Calu3 (cell line): ENCODE measurements at places on chromosomes 4 and X. TPM values are rescaled to one million over a fixed set of nuclear protein-coding genes. Genes with fewer than 3 reads are reported as not detected.

GRCh38 chr4:165504184-165504583 is 125.4 kb downstream of the CPE start:
- no peak overlapping the region for H3K27ac ChIP-seq
- DNase-seq: no peak
- no peaks in the 10 kb centered on the region for H3K36me3 ChIP-seq
- H3K4me1 ChIP-seq: peaks cover 15% of the 10 kb centered on the region

DNA sequence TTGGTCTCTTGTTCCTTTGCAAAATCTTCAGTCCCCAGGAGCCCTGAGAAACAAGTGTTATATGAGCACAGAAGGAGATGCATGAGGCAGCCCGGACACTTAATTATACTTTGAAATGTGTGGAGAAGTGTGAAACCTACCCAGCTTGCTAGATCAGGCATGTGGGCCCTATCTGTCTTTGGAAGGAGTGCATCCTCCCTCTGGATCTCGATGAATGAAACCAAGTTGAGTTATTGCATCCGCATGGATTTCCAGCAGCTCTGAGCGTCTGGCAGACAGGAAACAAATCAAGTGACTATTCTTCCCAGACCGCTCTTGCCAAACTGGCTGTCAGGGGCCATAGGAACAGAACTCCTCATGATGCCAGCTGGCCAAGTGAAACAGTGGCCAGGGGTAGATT is 19.6 kb upstream of the SOWAHD start:
- peaks cover 16% of the 10 kb centered on the region for H3K27me3 ChIP-seq
- H3K36me3 ChIP-seq: no peaks in the 10 kb centered on the region
- no peak overlapping the region for H3K27ac ChIP-seq
- DNase-seq: no peak

HTN3 gene
- total RNA-seq: not detected in 2 replicates

DNA sequence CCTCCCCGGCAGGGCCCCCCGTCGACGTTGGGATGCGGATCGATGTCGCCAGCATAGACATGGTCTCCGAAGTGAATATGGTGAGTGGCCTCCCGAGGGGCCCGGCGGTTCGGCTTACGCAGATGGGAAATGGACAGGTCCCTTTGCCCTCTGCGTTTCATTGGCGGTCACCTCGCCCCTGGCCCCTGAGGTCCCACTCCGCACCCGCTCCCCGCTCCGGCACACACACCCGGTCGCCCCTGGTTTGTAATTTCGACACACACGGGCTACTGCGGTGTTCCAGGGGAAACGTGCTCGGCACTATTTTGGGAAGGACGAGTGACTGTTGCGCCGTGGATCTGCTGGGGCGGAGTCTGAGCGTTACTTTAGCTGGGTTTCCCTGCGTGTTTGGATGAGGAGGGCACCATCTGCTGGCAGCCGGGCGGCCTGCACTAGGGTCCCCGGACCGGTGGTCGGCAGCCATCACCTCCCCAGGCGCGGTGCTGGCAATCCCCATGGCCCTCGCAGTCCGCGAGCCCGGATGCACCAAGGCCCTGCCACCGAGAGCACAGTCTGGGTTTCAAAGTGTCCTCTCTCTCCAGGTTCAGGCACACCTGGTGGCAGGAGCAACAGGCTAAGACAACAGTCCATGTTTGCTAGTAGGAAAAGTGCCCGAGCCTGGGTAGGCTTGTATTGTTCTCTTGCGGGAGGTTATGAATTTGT is 1.2 kb downstream of the GABRB1 start:
- peak overlapping the region; percentile 61 for H3K4me3 ChIP-seq
- peak; percentile 58 for DNase-seq
- no peaks in the 10 kb centered on the region for H3K4me1 ChIP-seq
- no peak overlapping the region for H3K27ac ChIP-seq
- H3K36me3 ChIP-seq: peaks cover 16% of the 10 kb centered on the region

DNA sequence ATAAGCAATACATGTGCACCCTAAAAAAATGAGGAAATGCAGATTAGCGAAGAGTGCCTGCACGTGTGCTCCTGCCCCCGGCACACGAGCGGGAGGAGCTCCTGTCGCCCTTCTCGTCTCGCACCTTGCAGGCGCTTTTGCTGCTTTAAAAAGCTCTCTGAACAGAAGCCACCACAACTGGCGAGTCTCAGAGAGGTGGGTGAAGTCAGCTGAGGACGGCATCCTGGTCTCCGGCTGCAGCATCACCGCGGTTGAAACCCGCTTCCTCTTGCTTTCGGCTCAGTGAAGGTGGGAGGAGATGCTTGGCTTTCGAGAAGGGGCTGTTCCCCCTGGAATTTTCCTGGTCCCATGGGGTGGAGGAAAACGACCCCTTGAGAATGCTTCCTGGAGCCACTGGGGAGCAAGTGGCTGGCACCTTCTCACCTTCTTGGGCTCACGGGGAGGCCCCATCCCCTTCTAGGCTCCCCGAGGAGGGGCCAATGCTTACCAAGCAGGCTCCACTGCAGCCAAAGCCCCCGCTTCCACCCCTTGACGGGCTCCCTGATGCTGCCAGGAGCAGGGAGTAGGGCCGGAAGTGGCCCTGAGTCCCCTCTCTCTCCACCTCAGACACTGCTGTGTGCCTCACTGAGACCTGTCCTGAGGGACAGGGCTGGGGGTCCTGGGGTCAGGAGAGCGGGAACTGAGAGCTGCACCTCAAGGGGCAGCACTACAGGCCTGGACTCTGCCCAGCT is 29.2 kb upstream of the MXD4 start:
- no peaks in the 10 kb centered on the region for H3K4me1 ChIP-seq
- no peak overlapping the region for H3K27ac ChIP-seq
- H3K27me3 ChIP-seq: no peaks in the 10 kb centered on the region
- no peak for DNase-seq
- H3K4me3 ChIP-seq: no peak overlapping the region
- no peaks in the 10 kb centered on the region for H3K36me3 ChIP-seq

ERAS gene
- total RNA-seq: 0.47 and 0.49 TPM in 2 replicates

DCUN1D4 gene
- 40.2 and 40.3 TPM in 2 replicates for total RNA-seq

TMEM150C gene
- 0.98 and 1.4 TPM in 2 replicates for total RNA-seq

CYSLTR1 gene
- total RNA-seq: not detected in 2 replicates

GRCh38 chrX:102745857-102746584 is 25.5 kb downstream of the GPRASP3 start:
- H3K27ac ChIP-seq: peak overlapping the region; percentile 56
- peaks cover 10% of the 10 kb centered on the region for H3K36me3 ChIP-seq
- peak; percentile 33 for DNase-seq
- peak overlapping the region; percentile 83 for H3K4me3 ChIP-seq

- peak; percentile 25 for DNase-seq
- peaks cover 72% of the 10 kb centered on the region for H3K36me3 ChIP-seq
- H3K27me3 ChIP-seq: no peaks in the 10 kb centered on the region
- peak overlapping the region; percentile 98 for H3K4me3 ChIP-seq
Measured at GRCh38 chr4:6692806-6693205, 872 bp upstream of the S100P start.

DNA sequence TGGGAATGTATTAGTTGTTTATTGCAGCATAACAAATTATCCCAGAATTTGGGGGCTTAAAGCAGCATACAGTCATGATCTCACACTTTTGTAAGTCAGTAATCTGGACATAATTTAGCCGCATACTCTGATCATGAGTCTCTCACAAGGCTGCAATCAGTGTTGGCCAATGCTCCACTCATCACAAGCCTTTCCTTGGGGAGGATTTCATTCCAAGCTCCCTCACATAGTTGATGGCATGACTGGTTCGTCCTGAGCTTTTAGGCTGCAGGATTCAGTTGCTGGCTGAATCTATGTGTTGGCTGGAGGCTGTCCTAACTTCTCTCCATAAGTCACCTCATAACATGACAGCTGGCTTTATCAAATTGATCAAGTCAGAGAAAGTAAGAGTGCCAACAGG is 1568.6 kb upstream of the PCDH7 start:
- H3K4me1 ChIP-seq: no peaks in the 10 kb centered on the region
- no peaks in the 10 kb centered on the region for H3K36me3 ChIP-seq
- H3K27me3 ChIP-seq: no peaks in the 10 kb centered on the region
- no peak overlapping the region for H3K27ac ChIP-seq

CXorf66 gene
- total RNA-seq: not detected in 2 replicates
